T-helper 22 cell (primary cell): ENCODE measurements at places on chromosomes 4 and X.

- DNase-seq = no peak
These were observed 106.0 kb downstream of the KLHL8 start for GRCh38 chr4:87114245-87115062.

- DNase-seq = no peak
These were observed 6.7 kb upstream of the MSX1 start for GRCh38 chr4:4852591-4853362.

- no peak for DNase-seq
These were observed 243.9 kb upstream of the VCX3A start for GRCh38 chrX:6778544-6779503.

GRCh38 chrX:46059316-46059715, 485.9 kb downstream of the ZNF674 start:
- DNase-seq = no peak

DNA sequence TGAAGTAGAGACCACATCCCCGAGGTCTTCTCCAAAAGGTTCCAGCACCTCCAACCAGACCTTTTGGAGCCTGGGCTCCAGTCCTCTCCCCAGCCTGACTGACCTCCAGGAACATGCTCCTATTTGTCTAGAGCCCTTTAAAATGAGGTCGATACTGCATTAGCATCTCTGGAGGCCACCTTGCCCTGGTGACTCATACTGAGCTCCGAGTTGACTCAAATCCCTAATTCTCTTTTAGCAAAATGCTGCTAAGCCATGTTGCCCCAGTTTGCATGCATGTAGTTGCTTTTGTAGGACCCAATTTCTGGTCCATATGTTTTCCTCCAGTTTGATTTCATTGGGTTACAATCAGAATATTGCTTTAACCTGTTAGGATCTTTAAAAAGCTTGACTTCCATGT, 43.5 kb upstream of the CITED1 start:
- DNase-seq = no peak

DNA sequence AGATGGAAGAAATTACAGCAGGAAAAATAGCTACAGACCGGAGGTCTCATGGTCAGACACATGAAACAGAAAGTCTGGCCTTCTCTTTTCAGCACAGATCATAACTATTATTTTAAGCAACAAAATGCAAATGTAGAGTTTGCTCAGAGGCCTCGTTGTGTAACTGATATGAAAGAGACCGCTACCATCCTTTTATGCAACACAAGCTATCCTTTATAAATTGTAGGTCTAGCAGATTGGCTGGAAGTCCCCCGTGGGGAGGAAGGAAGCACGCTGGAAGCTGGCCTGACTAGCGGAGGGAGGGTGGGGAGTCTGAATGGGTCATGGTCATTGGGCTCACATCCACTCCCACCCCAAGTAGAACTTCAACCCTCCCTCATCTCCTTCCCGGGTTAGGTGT, 27.7 kb downstream of the DMP1 start:
- DNase-seq = no peak

DNA sequence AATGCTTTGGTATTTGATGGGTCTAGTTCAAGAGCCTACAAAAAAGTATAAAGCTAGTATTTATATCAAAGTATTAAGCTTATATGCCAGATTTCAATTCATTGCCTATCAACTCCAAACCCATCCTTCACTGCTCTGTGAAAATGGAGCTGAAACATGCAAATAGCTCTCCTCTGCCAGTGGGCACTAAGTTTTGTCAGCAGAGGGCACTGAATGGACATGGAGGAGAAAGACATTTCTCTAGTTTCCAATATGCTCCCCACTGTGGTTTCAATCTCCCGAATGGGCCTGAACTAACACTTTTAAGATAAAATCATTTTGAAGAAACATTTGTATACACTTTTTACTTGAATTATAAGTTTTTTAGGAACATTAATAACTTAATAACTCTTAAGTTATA, 12.4 kb downstream of the PPID start:
- DNase-seq = no peak

GRCh38 chrX:110847334-110847733, 51.7 kb upstream of the CHRDL1 start:
- no peak for DNase-seq

DNA sequence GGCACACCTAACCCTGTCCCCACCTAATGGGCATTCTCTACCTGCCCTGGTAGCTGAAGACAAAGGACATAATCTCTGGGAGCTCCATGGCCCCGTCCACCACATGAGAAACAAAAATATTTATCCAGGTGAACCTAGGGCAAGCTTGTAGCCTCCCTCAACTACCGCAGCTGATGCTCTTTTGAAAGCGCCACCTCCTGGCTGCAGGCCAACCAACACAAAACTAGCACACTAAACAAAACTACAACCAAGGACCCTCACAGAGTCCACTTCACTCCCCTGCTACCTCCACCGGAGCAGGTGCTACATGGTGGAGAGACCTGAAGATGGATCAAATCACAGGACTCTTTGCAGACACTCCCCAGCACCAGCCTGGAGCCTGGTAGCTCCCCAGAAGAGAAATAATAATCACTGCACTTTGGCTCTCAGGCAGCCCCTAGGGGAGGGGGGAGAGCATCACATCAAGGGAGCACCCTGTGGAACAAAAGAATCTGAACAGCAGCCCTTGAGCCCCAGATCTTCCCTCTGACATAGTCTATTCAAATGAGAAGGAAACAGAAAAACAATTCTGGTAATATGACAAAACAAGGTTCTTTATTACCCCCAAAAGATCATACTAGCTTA, 111.3 kb upstream of the ATP8A1 start:
- no peak for DNase-seq

GRCh38 chrX:1754077-1754476, 139.2 kb downstream of the ASMT start:
- no peak for DNase-seq

DNA sequence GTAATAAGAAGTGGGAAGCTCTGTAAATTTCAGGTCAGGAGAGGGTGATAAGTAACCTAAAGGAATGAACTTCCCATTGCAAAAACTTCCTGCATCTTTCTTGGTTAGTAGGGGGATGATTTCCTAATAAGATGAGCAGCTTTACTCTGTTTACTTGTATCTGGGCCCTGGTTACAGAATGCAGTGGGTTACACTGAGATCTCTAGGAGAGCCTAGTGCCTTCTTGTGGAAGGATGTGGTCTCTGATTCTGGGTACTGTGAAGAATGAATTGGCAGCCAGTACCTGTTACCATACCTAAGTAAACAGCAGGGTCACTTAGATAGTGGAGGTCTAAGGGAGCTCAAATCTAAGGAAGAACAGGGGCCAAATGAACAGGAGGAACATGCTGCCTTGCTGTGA, 320.6 kb downstream of the ARHGAP10 start:
- no peak for DNase-seq

DNA sequence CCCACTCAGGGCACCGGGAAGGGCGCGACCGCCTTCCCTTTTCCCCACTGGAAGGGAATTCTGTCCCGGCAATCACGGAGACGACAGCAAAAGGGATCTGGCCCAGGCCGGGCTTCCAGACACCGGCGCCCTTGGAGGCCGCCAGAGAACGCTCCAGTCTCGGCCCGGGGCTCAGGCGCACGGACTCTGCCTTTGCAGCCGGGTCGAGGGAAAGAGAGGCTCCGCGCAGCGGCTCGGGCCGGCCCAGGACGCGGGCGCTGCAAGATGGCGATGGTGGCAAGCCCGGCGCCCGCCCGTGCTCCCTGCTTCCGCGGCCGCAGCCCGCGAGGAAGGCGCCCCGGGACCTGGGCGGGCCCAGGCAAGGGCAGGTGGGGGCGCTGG, 1.1 kb downstream of the CTBP1 start:
- DNase-seq = no peak
